ENCODE measurements at places on chromosomes 5 and 9. TPM values are rescaled to one million over a fixed set of nuclear protein-coding genes. Genes with fewer than 3 reads are reported as not detected.

The SHLD3 gene
- total RNA-seq, result 2.5 TPM

The ZDHHC11B gene
- total RNA-seq, result 2.1 TPM

The FAM219A gene
- total RNA-seq, result 3.6 TPM

The NMRK1 gene
- 17.7 TPM for total RNA-seq

The C9 gene
- total RNA-seq, result 128 TPM

The CDO1 gene
- 212 TPM for total RNA-seq

The OR1L4 gene
- total RNA-seq, result not detected

The TOR4A gene
- total RNA-seq, result 5.0 TPM

The UGT3A1 gene
- total RNA-seq, result 60.6 TPM

DNA sequence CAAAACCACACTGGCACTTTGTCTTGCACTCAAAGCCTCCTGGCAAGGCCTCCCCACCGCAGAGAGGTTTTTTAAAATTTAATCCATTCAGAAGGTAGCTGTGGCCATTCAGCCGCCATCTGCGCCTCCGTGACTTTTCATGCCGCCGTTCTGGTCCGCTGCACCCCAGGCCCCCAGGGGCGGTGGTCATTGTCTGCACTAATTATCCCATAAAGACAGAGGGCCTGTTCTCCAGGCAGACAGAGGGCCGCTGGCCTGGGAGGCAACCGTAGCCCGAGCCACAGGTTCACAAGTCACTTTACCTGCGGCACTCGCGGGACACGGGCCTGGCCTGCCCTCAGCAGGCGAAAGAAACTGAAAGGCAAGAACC, 49.4 kb downstream of the EXD3 start:
- DNase-seq, result no peak
- H3K36me3 ChIP-seq, result no peaks in the 10 kb centered on the region
- no peaks in the 10 kb centered on the region for H3K27me3 ChIP-seq
- H3K4me1 ChIP-seq, result no peaks in the 10 kb centered on the region
- no peak overlapping the region for H3K4me3 ChIP-seq

DNA sequence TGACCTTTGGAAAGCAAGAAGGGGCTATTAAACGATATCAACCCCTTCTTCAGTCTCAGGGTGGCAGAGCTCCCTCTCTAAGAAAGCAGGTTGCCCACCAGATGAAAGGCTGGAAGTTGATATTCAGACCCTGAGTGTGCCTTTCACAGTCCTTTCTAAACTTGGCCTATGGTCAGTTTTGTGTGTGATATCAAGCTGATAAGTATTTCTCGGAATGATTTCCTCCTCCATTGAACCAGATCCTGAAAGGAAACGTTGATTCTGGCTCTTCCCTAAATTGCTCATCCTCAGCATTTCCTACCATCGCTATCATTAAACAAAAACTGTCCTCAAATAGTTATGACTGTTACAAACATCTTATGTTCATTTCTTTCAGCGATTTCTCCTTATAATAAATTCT, 130.4 kb downstream of the CEMIP2 start:
- H3K27ac ChIP-seq, result no peak overlapping the region
- H3K4me1 ChIP-seq, result no peaks in the 10 kb centered on the region
- no peaks in the 10 kb centered on the region for H3K36me3 ChIP-seq
- H3K4me3 ChIP-seq, result no peak overlapping the region

DNA sequence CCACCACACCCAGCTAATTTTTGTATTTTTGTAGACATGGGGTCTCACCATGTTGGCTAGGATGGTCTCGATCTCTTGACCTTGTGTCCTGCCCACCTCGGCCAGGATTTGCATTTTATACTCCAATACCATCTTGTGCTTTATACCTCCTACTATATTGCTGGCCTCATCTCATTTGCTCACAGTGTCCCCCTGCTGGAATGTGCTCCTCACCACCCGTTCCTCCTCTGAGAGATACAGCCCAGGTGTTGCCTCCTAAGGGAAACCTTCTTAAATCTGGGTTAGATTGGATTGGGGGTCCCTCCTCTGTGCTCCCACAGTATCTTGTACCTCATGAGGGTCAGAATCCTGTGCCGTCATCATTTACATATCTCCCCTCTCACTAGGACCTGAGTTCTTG, 131.7 kb downstream of the PAPPA start:
- H3K4me3 ChIP-seq, result no peak overlapping the region
- H3K36me3 ChIP-seq, result no peaks in the 10 kb centered on the region
- no peak overlapping the region for H3K27ac ChIP-seq
- H3K27me3 ChIP-seq, result no peaks in the 10 kb centered on the region
- H3K4me1 ChIP-seq, result no peaks in the 10 kb centered on the region

DNA sequence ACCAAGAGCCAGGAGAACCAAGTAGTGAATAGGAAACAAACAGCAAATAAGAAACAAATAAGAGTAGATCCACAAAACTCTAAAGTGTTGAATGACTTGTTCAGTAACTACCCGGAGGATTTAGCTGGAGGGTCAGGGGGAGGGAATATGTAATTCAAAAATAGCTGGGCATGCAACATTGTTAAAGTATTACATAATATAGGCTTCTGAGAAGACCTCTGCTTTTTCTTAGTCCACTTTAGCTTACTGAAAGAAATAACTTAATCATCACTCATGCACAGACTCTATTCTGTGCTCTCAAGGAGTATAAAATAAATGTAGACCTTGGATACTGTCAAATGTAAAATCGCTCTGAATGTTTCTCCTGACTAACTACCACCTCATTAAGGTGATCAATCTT, 183.2 kb upstream of the POU5F2 start:
- no peak overlapping the region for H3K27ac ChIP-seq
- no peaks in the 10 kb centered on the region for H3K4me1 ChIP-seq
- no peaks in the 10 kb centered on the region for H3K36me3 ChIP-seq
- DNase-seq, result no peak
- H3K27me3 ChIP-seq, result no peaks in the 10 kb centered on the region
- no peak overlapping the region for H3K4me3 ChIP-seq

GRCh38 chr9:108569624-108570023, 286.2 kb downstream of the ACTL7B start:
- H3K4me1 ChIP-seq, result peaks cover 8% of the 10 kb centered on the region
- no peaks in the 10 kb centered on the region for H3K36me3 ChIP-seq
- H3K27ac ChIP-seq, result no peak overlapping the region
- no peak overlapping the region for H3K4me3 ChIP-seq
- no peak for DNase-seq

DNA sequence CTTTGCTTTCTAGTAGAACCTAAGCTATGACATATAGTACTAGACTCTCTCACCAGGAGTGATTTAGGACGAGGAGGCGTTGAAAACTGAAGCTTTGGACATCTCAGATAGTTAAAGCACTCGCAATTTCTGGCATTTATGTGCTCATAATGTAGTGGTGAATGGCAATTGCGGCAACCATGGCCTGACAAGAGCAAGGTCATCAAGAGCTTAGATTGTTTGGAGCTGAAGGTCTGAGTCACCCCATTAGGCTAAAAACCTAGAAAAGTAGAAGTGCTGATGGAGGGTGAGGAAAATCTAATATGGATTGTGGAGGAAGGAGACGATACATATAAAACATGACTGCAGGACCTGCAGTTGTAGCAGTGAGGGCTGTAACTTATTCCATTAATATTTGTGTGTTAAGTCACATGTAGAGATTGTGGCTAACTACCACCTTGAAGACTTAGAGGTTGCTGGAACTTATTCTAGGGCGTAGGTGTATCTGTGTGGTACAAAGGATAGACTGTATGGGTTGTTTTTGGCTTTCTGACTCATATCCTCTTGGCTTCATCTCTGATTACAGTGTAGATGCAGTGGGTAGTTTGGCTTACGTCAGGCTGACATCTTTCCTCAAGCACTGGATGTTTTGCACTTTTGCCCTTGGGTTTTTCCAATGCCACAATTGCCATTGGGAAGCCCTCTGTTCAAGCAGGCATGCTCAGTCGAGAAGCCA, 138.9 kb upstream of the CDKN2B start:
- H3K36me3 ChIP-seq, result no peaks in the 10 kb centered on the region
- no peaks in the 10 kb centered on the region for H3K27me3 ChIP-seq
- H3K27ac ChIP-seq, result no peak overlapping the region
- DNase-seq, result no peak

DNA sequence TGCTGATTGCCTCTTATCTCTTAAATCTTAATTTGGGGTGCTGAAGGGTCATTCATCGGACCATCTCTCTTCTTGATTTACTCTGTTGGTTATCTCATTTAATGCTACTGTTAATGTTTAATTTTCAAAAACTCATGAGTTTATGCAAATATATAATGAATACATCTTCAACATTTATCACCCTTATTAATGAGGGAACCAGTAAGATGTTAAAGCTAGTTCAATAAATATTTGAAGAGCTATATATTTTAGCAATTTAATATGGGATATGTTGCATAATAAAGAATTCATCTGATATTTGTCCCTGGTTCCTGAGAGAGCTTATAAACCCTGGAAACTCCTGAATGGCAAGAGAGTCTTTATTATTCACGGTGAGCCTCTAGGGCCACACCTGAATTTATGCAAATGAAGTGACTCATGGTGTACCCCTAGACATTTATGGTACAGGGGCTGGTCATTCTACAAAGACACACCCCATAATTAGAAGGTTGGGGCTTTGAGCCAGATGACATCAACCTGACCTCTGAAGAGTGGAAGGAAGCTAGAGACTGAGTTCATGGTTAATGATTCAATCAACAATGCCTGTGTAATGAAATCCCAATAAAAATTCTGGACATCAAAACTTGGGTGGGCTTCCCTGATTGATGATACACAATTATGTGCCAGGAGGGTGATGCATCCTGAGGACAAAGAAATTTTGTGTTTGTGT, 339.5 kb upstream of the ZNF608 start:
- H3K4me3 ChIP-seq, result no peak overlapping the region
- no peaks in the 10 kb centered on the region for H3K4me1 ChIP-seq
- no peak overlapping the region for H3K27ac ChIP-seq

GRCh38 chr9:121360601-121361374, 9.3 kb downstream of the STOM start:
- no peaks in the 10 kb centered on the region for H3K27me3 ChIP-seq
- peak overlapping the region; percentile 55 for H3K27ac ChIP-seq
- H3K36me3 ChIP-seq, result peaks cover 3% of the 10 kb centered on the region

DNA sequence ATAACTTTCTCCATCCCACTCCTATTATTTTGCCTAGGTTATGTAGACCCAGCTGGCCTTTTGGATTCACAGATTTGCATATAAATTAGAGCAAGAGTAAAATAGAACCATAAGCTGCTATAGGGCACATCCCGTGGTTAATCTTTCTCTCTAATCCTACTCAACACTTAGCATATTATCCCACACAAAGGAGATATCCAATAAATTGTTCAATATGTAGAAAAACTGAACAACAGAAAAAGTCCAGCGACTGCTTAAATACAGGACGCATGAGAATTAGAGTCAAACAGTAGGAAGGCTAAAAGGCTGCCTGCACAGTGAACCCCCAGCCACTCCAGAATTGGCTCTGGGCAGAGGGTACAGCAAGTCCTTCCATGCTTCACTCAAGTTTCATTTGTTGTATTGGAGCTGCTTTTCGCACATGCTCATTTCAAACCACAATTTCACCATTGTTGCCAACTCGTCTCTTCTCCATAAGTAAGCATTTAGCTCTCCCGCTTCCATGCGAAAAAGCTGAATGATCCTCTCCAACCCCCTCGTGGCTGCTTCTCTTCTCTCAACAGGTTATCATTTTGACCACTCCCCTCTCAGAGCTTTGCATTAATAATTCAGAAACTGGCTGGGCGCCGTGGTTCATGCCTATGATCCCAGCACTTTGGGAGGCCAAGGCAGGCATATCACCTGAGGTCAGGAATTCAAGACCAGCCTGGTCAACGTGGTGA, 14.1 kb upstream of the IQGAP2 start:
- H3K4me1 ChIP-seq, result peaks cover 58% of the 10 kb centered on the region
- peak overlapping the region; percentile 61 for H3K27ac ChIP-seq

DNA sequence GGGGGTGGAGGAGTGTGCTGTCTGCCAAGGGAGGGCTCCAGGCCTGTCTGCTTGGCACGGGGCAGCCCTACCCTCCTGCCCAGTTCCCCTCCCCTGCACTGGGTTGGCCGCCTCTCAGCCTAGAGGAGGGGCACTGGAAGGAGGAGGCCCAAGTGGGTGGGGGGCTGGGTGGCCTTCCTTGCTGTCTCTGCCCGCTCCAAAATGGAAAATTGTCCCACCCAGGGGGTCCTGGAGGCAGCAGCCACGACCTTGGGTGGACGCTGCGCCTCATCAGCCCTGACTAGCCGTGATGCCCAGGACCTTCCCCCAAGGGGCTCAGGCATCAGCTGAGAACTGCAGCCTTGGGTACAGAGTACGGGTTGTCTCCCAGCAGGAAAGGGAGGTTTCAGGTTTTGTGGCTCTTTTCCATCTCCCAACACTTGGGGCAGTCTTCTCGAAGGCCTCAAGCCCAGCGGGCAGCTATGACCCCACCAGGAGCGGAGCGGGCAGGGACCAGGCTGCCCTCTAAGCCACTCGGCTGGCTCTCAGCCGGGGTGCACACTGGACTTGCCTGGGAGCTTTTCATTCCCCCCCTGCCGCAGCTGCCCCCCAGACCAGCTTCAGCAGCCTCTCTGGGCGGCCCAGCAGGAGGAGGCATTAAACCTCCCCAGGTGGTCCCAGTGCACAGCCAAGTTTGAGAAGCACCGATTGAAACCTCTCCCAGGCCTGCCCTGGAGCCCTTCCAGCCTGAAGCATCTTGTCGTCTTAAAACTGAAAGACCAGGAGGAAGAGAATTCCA, 20.6 kb downstream of the NTNG2 start:
- H3K4me3 ChIP-seq, result no peak overlapping the region
- no peak for DNase-seq
- H3K27me3 ChIP-seq, result peaks cover 2% of the 10 kb centered on the region
- no peaks in the 10 kb centered on the region for H3K36me3 ChIP-seq
- H3K27ac ChIP-seq, result no peak overlapping the region

DNA sequence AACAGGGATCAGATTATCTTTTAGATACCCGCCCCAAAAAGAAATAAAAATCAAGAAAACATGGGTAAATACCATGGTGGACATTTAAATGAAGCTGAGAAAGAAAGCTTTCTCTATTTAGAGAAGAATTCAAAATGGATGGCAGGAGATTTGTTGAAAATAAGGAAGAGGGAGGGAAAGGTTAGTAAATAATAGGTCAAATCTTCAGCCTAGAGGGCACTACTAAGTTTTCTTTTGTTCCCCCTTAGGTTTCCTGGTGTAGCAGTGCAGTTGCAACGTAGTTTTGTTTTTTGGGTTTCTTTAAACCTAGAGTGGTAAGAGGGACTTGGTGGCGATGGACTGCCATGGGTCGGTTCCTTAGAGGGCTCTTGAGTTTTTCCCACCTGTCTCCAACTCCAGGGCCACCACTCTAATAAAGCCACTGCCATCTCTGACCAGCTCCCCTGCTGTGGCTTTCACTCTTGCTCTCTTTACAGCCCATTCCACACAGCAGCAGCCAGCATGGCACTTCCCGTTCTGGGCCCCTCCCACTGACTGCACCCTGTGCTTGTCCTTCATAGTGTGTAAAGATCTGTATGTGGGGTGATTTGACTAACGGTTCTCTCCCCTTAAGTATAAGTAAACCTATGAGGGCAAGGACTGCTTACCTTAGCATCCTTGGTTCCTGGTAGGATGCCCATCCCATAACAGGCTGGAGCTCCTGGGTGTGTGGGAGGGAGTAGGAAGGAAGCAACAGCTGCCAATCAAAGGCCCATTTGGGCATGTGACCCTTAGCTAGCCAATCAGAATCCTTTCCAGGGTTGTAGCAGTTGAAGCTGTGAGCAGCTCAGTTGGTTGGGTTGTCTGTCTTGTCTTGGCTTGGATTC, 118.3 kb downstream of the SLC1A3 start:
- H3K27me3 ChIP-seq, result no peaks in the 10 kb centered on the region
- H3K4me1 ChIP-seq, result no peaks in the 10 kb centered on the region
- H3K4me3 ChIP-seq, result no peak overlapping the region
- no peaks in the 10 kb centered on the region for H3K36me3 ChIP-seq

- H3K4me3 ChIP-seq, result no peak overlapping the region
- no peaks in the 10 kb centered on the region for H3K36me3 ChIP-seq
- no peaks in the 10 kb centered on the region for H3K27me3 ChIP-seq
- H3K27ac ChIP-seq, result no peak overlapping the region
- H3K4me1 ChIP-seq, result no peaks in the 10 kb centered on the region
Measured at GRCh38 chr5:72071906-72072305, 35.4 kb upstream of the MAP1B start.

All from liver (tissue), 10 donors.